ENCODE measurements at places on chromosomes 16 and 17. TPM values are rescaled to one million over a fixed set of nuclear protein-coding genes. Genes with fewer than 3 reads are reported as not detected.
A peak's percentile ranks its signal among the peaks of the same experiment; 100 is the strongest.

- DNase-seq = no peak
Observed at GRCh38 chr16:23048164-23048563, 101.1 kb downstream of the USP31 start.

- no peak for DNase-seq
Observed at GRCh38 chr16:89904606-89905510, 13.8 kb upstream of the MC1R start.

- no peak for DNase-seq
Observed at GRCh38 chr17:71656964-71657858, 463.6 kb upstream of the SOX9 start.

GRCh38 chr16:30002614-30003346, 6.7 kb downstream of the INO80E start:
- no peak for DNase-seq

- no peak for DNase-seq
Observed at GRCh38 chr16:85278839-85279238, 166.6 kb upstream of the CIBAR2 start.

DNA sequence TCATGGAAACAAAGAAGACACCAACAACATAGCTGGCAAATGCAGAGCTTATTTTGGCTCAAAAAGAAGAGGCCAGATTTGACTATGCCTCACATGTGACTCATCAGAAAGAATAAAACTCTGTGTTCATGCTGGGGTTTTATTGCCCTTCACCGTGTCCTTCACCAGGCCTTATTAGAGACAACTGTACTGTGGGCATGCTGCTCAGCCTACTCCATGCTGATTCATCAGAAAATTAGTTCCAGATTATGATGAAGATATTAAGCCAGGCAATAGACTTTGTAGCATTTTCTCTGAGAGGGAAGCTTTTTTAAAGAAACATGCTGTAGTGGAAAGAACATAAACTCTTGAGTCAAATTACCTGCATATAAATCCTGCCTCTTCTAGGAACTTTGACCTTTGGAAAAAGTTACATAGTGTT, 89.8 kb downstream of the CYB561 start:
- DNase-seq = no peak

GRCh38 chr16:2715064-2715463, 5.0 kb downstream of the PRSS27 start:
- no peak for DNase-seq

- no peak for DNase-seq
Observed at GRCh38 chr17:48997827-48998586, 822 bp downstream of the IGF2BP1 start.

DNA sequence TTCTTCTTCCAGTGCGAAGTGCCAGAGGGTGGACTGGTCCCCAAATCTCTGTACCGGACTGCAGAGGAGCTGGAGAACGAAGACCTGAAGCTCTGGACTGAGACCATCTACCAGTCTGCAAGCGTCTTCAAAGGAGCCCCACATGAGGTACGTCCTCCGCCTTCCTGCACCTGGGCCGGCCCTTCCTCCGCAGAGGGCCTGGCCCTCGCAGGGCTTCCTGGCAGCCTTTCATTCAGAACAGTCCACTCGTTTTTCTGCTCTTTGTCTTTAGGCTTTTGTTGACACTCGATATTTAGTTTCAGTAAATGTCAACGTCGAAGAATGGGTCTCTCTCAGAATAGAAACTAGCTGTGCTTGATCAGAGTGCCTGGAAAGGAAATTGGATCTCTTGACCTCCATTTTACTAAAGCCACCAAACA, 68.6 kb downstream of the SEC14L1 start:
- peak; percentile 14 for DNase-seq

DNA sequence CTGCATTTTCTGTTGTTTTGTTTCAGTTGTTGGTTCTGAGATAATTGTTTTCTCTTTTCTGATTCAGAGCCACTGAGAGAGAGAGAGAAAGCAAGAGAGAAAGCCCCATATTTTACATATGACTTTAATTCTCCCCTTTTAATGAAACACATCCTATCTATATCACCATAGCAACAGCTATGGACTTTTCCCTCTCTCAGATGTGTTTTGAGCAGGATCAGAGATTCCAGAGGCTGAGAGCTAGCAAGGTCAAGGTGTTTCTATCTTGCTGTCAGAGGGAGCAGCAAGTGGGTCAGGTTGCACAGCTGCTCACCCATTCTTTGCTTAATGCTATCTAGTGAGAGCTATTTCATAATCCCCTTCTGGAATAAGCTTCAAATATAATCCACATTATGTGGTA, 415.9 kb downstream of the CA10 start:
- no peak for DNase-seq

DNA sequence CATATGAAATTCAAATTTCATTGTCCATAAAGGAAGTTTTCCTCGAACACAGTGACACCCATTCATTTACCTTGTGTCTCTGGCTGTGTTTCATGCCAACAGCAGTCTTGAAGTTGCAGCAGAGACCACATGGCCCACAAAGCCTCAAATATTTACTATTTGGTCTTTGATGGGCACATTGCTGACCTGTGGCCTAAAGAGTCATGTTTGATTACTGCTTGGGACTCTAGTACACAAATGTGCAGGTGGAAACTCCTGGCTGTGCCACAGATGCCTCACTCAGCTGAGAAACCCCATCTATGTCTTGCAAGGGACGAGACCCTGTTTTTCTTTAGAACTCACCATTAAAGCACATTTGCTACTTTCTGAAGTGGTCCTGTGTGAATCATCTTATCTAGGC, 76.7 kb downstream of the SLC6A2 start:
- no peak for DNase-seq

- DNase-seq = peak; percentile 36
Observed at GRCh38 chr16:83972256-83973008, 4.4 kb downstream of the NECAB2 start.

- no peak for DNase-seq
Observed at GRCh38 chr16:86026916-86027315, 128.0 kb downstream of the IRF8 start.

GRCh38 chr16:25614716-25615265, 77.0 kb upstream of the HS3ST4 start:
- DNase-seq = no peak

- DNase-seq = no peak
Observed at GRCh38 chr17:57324631-57325030, 68.3 kb downstream of the MSI2 start.

GRCh38 chr17:8785547-8786413, 13.4 kb downstream of the MFSD6L start:
- peak; percentile 90 for DNase-seq

- DNase-seq = no peak
Observed at GRCh38 chr16:30491744-30492308, 19.3 kb downstream of the ITGAL start.

- DNase-seq = no peak
Observed at GRCh38 chr16:21218153-21218552, 6.8 kb upstream of the ZP2 start.

DNA sequence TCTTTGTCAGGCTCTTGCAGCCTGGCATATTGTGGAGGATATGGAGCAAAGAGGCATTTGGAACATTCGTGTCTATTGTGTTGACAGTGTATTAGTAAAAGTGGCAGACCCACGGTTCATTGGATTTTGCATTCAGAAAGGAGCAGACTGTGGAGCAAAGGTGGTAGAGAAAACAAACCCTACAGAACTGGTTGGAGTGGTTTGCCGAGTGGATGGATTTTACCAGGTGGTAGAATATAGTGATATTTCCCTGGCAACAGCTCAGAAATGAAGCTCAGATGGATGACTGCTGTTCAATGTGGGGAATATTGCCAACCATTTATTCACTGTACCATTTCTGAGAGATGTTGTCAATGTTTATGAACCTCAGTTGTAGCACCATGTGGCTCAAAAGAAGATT, 44.5 kb downstream of the EFCAB13 start:
- DNase-seq = no peak

GRCh38 chr16:24784121-24784520, 54.7 kb downstream of the TNRC6A start:
- no peak for DNase-seq

DNA sequence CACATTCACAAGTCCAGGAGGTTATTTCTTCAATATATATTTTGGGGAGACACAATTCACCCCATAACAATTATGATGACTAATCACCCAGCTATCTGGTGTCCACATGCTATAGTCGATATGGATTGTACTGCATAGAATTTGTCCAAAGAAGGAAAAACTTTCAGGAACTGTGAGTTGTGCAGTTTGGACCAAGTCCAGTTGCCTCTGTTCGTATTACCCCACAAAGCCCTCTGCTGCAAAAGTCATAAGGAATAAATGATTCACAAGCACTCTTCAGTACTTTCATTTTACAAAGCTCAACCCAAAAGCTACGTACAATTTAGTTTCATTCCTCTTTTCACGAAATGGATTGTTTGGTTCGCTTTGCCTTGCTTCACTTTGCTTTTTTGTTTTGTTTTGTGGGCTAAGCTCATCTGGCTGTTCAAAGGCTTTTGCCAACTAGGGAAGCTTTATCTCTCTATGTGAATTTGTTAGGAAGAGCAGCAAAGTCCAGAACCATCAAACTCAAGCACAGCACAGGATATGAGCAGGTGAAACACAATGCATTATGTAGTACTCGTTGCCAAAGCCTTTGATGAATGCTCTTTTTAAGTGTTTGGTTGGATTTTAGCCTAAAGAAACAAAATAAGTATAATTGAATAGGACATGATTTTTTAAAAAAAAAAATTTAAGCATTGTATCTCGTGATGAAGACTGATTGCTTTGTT, 98.6 kb downstream of the ZNF18 start:
- no peak for DNase-seq

GRCh38 chr17:61124562-61124961, 275.1 kb upstream of the TBX2 start:
- no peak for DNase-seq

GRCh38 chr16:6018848-6019489, 921.4 kb upstream of the EEF2KMT start:
- DNase-seq = no peak

DNA sequence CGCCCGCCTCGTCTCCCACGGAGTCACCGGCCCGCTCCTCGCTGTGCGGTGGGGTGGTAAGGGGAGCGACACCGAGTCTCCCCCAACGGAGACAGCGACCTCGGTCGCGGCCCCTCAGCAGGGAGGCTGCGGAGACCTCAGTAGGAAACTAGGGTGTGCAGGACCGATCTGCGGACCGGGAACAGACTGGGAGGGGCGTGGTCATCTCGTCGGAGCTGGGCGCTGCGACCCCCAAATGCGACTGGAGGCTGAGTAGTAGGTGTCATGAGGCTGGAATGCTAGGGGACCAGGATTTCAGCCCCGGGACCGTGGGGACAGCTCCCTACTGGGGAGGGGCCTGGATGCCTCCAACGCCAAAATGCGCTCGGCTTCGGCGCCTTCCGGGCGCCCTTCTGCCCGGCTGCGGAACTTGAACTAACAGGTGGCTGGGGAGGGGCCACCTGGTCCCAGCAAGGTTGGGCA, 1.3 kb downstream of the CACNG4 start:
- DNase-seq = no peak

VASN gene
- total RNA-seq = 120 TPM

HEATR9 gene
- not detected for total RNA-seq

HSD11B2 gene
- total RNA-seq = not detected

SLC38A8 gene
- not detected for total RNA-seq

DHRS7C gene
- total RNA-seq = not detected

PDILT gene
- not detected for total RNA-seq

CRHR1 gene
- total RNA-seq = not detected

DCTPP1 gene
- 19.7 TPM for total RNA-seq

CIBAR2 gene
- 0.57 TPM for total RNA-seq

ADCY9 gene
- total RNA-seq = 40.1 TPM

Measured in aorta (tissue), 5 donors.